ENCODE measurements at places on chromosomes 3 and 15.

- no peak for DNase-seq
Measured at GRCh38 chr15:95690631-95691340, 639.7 kb upstream of the NR2F2 start.

- no peak for DNase-seq
Measured at GRCh38 chr3:112773864-112774263, 72.8 kb downstream of the CD200R1L start.

DNA sequence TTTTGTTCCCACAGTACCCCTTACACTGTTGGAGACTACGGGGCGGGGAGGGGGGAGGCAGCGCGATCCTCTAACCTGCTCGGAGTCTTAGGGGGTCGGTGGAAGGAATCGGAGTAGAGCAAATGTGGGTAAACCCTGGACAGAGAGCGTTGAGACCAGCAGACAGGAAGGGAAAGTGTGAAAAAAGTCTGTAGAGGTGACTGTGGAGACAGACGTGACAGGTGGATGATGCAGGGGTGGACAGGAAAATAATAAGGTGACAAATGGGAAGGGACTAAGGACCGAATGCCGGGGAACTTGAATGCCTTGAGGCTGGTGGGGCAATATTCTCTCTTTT lies 424 bp downstream of the EAF2 start:
- no peak for DNase-seq

DNA sequence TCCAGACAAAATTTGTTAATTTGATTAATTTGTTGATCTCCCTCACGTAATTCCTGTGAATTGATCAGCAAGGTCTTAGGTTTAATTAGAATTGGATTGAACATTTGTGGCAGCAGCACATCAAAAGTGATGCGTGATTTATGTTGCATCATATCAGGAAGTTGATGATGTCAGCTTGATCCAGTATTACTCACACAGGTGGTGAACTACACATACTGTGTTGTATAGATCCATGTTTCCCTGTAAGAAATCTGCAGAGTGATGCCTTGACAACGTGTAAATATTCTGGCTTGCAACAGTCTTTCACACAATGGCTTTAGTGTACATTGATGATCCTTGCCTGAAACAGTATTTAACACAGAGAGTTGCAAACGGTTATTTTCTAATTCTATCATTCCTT lies 200.4 kb downstream of the ADAMTSL3 start:
- DNase-seq, result no peak

- no peak for DNase-seq
Measured at GRCh38 chr3:15120986-15121385, 22.0 kb upstream of the RBSN start.

DNA sequence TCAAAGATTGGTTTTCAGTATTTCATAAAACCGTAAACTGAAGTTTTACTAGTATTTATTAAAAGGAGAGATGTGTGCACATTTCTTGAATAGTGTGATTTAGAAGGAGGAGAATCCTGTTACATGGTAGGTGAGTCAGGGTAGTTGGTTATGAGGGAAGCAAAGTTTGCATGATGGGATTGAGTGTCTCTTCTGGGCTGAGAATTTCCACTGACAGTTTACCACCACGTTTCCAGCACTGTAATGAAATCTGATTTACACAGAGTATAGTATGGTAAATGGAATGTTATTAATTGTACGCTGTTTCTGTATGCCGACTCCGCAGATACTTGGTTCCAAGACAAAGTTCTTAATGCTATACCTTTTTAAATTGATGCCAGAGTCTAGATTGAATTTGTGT lies 1.6 kb downstream of the NECTIN3 start:
- no peak for DNase-seq

DNA sequence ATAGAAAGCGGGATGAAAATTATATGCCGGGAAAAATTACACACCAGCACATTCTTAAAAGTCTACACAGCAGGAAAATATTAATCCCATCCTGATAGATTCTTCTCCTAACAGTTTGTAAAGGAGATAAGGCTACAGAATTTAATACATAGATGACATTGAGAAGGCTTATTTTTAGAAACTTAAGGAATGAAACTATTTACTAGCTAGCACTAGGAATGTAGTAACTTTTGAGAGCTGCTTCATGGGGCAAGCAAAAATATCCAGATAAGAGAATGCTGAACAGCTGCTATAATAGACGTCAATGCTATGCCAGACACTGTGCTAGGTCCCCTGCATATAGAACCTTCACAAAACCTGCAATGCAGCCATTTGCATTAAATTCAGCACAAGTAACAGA lies 912.7 kb upstream of the NR2F2 start:
- no peak for DNase-seq

DNA sequence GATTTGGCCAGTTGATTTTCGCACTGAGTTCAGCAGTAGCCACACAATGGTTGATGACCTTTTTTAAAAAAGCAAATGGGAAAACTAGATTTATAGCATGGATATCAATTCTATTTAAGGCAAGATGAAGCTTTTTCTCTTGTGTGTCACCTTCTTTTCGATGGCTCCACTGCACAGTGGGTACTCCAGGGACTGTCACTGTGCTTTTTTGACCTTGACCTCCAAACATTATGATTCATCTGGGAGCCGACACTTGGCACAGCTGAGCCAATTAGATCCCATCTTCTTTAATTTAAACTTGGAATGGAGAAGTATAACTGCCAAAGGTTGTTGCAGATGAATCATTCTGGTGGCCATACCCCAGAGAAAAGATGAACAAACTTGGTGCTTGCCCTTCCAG lies 367.3 kb downstream of the EPHA6 start:
- DNase-seq, result no peak

GRCh38 chr15:79615754-79616153 lies 183.6 kb downstream of the MINAR1 start:
- no peak for DNase-seq

- no peak for DNase-seq
Measured at GRCh38 chr3:198067416-198067815, 107.4 kb downstream of the LMLN start.

DNA sequence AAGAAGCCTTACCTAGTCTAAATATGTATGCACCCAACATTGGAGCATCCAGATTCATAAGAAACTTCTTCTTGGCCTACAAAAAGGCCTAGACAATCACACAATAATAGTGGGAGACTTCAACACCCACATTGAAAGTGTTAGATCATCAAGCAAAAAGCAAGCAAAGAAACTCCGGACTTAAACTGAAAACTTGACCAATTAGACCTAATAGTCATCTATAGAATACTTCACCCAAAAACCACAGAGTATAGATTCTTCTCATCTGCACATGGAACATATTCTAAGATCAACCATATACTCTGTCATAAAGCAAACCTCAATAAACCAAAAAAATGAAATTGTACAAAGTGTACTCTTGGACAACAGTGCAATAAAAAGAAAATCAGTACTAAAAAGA lies 22.3 kb upstream of the OR5K4 start:
- DNase-seq, result no peak

- DNase-seq, result no peak
Measured at GRCh38 chr3:335240-335639, 138.7 kb downstream of the CHL1 start.

DNA sequence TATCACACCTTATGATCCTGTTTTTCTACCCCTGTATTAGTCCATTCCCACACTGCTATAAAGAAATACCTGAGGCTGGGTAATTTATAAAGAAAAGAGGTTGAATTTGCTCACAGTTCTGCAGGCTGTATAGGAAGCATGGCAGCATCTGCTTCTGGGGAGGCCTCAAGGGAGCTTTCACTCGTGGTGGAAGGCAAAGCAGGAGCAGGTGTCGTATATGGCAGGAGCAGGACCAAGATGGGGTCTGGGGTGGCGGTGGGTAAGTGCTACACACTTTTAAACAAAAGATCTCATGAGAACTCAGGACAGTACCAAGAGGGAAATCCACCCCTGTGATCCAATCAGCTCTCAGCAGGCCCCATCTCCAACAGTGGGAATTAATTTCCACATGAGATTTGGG lies 15.4 kb upstream of the SCAP start:
- no peak for DNase-seq

GRCh38 chr15:56608140-56608778 lies 125.0 kb downstream of the ZNF280D start:
- DNase-seq, result no peak

DNA sequence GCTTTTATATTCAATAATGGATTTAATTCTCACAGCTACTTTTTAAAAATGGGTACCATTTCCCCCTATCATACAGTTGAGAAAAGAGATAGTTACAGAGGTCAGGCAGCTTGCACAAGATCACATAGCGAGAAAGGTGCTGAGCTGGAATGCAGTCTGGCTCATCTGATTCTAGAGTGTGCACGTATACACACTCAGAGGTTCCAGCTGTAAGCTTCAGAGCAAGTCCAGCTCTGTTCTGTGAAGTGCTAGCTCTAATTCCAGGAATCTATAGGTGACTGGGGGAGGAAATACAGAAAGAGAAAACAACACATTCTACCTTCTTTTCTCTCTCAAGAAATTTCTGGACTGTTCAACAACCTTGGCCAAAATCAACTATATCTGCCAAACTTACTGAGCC lies 318.7 kb downstream of the FOXP1 start:
- no peak for DNase-seq

DNA sequence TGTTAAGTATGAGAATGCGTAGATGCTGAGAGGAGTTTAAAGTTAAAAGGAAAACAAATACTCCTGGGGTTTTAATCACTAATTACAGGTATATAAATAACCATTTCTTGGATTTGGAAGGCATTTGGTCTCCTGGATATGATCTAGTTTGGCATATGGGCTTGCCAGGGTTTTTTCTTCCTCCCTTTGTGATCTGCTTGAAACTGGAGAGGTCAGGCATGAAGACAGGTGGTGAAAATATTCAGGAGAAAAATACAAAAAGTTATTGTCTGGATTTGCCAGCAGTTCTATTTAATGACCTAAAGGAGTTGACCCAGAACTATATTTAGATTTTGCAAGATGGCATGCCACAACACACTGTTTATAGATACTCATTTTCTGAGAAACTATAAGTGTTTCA lies 136.3 kb downstream of the DIPK2A start:
- DNase-seq, result no peak

- DNase-seq, result no peak
Measured at GRCh38 chr3:126351771-126352475, 5.3 kb downstream of the KLF15 start.

- no peak for DNase-seq
Measured at GRCh38 chr3:14595561-14595960, 55.4 kb upstream of the GRIP2 start.
